ENCODE measurements at places on chromosomes 3 and 15.

- no peak for DNase-seq
Measured at GRCh38 chr3:29871087-29871486, 590.2 kb downstream of the RBMS3 start.

- no peak for DNase-seq
Measured at GRCh38 chr15:83585601-83586335, 68.2 kb upstream of the ADAMTSL3 start.

DNA sequence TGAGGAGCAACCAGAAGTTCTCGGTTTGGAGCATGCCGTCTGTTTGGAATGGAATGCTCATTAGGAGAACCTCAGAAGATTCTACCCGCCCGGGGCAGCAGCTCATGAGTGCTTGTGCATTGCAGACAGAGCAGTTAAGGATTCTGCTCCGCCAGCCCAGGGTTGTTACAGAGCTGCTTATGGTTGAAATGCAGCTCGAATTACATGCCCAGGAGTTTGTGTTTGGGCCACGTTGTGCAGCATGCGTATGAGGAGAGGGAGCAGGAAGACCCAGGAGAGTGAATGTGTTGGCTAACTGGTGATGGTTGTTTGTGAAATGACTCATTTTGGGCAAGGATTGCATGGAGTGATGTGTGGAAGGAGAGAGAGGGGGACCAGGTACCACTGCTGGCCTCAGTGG lies 9.0 kb downstream of the FGD5 start:
- no peak for DNase-seq

DNA sequence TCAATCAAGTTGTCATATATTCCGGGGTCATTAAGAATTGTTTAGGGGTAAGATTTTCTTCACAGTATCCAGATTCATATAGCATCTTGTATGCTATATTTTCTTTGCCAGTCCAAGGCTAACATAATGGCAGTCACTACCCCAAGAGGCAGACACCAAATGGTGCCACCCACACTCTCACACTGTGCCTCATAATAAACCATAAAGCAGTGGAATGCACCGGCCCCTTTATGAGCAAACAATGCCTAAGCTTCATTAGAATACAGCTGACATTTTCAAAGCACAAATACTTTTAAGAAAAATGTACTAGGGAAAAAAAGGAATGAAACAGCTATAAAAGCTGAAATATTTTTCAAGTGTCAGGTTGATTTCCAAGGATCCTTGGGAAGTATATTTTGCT lies 121.6 kb downstream of the TFDP2 start:
- no peak for DNase-seq

DNA sequence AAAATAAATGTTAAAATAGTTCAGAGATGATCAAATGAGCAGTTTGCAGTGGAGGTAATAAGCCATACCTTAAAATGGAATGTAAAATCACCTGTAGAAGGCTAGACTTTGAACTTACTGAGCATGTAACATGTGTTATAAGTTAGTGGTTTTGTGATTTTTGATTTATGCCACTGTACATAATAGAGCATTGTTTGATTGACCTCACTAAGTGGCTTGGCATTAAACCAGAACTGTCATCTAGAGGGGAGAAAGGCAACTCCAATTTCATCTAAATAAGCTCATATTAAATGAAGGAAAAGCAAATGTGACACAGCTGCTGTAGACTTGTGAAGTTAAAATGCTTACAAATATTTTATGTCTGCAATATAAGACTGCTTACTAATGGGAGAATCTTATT lies 387.9 kb downstream of the ZIC1 start:
- no peak for DNase-seq

DNA sequence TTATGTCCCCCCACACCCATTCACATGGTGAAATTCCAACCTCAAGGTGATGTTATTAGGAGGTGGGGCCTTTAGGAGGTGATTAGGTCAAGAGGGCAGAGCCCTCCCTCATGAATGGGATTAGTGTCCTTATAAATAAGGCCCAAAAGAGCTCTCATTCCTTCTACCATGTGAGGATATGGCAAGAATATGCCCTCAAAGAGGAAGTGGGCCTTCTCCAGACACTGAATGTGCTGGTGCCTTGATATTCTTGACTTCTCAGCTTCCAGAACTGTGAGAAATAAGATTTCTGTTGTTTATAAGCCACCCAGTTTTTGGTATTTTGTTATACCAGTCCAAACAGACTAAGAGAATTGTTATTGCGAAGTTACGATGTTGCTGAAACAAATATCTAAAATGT lies 94.4 kb downstream of the ANKRD28 start:
- no peak for DNase-seq

GRCh38 chr3:143600756-143601718 lies 247.2 kb downstream of the SLC9A9 start:
- DNase-seq = no peak

- DNase-seq = no peak
Measured at GRCh38 chr3:142269767-142270166, 44.4 kb upstream of the GK5 start.

DNA sequence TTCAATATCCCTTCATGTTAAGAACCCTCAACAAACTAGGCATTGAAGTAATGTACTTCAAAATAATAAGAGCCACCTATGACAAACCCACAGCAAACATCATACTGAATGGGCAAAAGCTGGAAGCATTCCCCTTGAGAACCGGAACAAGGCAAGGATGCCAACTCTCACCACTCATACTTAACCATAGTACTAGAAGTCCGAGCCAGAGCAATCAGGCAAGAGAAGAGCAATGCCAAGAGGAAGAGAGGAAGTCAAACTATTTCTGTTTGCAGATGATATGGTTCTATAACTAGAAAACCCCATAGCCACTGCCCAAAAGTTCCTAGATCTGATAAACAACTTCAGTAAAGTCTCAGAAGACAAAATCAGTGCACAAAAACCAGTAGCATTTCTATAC lies 161.9 kb downstream of the UBE2E2 start:
- no peak for DNase-seq

DNA sequence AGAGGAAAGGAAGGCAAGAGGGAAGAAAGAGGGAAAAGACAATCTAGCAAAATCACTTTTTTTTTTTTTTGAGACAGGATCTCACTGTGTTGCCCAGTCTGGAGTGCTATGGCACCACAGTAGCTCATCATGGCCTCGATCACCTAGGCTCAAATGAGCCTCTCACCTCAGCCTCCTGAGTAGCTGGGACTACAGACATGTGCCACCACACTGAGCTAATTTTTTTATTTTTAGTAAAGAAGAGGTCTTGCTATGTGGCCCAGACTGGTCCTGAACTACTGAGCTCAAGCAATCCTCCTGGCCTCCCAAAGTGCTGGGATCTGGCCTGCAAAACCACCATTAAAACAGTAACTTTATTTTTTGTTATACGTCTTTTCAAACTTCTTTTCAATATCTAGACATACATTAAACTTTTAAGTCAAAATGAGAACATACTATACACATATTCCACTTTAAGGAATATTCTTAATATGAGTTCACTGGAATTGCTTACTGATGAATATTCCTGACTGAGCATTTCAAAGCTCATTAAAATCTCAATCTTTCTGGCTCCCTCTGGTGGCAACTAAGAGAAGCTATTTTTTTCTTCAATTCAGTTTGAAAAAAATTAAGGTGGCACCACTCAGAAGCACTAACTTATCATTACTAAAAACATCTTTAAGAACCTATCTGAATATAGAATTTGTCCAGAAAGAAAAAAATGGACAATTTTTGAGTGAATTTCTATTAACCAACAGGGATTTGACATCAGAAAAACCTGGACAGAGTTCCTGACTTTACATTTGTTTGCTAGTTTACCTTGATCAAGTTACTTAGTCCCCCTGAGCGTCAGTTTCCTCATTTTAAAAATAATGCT lies 40.9 kb downstream of the UACA start:
- DNase-seq = no peak

- DNase-seq = no peak
Measured at GRCh38 chr15:89398896-89399237, 64.2 kb upstream of the POLG start.

DNA sequence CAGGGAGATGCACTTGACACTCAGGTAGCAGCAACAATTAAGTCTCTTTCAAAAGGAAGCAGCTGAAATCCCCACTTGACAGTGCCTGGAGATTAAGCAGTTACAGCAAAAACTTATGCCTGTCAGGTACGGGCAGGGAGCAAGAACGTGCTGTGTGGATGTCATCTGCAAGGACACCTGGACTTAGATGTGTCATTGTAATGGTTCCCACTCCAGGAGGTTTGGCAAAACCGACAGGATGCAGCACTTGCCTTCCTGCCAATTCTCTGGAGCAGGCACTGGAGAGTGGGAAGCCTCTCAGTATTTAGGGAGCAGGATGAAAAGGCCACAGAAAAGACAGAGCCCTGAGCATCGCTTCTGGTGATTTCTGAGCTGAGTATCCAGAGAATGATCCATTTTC lies 292.4 kb downstream of the PDCD6IP start:
- DNase-seq = no peak

- DNase-seq = no peak
Measured at GRCh38 chr3:144031938-144032337, 60.3 kb downstream of the DIPK2A start.

DNA sequence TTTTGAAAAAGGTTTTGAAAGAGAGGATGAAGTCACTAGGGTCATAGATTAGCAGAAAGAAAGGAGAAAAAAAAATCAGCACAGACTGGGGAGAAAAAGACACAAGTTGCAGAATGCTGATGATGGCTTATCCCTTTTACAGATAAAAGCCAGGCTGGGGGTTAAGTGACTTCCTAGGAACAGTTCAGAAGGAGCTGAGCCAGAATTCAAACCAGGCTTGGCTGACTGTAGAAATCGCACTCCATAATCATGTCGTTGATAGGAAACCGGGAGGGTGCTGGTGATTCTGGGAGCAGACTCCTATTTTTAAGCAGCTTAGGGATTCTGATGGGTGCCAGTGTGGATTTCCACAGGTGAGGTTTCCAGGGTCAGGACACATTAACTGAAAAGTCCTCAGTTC lies 159.5 kb upstream of the BHLHE40 start:
- DNase-seq = no peak

- peak; percentile 23 for DNase-seq
Measured at GRCh38 chr15:74845208-74845568, 2.2 kb upstream of the ULK3 start.

DNA sequence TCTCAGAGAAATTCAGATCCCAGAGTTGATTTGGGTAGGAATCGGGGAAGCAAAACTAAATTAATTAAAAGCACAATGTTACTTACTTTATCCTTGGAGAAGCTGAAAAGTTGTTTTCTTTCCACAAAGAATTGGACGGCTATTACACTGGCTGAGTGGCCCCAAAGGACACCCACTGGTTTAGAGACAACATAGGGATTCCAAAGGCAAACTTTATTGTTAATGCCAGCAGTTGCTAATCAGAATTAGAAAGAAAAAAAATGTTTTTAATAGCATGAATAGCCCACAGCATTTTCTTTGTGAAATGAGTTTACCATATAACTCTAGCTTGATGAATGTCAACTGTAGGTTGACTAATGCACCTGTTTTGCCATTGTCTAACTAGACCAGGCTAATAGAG lies 51.7 kb downstream of the WDR49 start:
- no peak for DNase-seq

DNA sequence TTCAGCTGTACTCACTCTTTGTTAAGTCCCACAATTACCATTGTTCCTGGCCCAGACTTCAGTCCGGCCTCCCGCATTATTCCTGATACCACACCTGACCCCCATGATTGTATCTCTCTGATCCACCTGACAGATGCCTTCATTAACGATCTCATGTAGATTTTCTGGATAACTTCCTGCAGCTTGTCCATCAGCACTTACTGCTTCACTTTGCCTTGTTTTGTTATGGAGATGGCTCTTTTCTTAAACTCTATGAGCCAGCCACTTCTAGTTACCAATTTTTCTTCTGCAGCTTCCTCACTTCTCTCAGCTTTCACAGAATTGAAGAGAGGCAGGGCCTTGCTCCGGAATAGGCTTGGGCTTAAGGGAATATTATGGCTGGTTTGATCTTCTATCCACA lies 1044.2 kb downstream of the PLOD2 start:
- DNase-seq = no peak

DNA sequence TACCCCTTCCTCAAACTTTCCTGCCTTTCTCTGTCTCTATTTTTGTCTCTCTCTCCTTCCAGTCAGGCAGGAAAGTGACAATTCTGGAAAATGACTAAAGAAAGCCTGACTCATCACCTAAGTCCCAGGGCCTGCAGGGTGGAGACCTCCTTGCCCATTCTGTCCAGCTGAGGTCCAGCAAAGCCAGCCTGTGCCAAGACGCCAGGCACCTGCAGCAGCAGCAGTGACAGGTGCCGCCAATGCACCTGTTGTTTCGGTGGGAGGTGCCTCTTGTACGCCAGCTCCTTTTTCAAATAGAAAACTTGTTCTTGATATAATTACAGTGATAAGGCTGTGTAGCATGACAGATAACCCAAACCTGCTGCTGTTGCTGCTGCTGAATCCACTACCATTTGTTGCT lies 501.3 kb downstream of the NTRK3 start:
- no peak for DNase-seq

GRCh38 chr3:187880441-187880840 lies 135.2 kb upstream of the BCL6 start:
- no peak for DNase-seq

DNA sequence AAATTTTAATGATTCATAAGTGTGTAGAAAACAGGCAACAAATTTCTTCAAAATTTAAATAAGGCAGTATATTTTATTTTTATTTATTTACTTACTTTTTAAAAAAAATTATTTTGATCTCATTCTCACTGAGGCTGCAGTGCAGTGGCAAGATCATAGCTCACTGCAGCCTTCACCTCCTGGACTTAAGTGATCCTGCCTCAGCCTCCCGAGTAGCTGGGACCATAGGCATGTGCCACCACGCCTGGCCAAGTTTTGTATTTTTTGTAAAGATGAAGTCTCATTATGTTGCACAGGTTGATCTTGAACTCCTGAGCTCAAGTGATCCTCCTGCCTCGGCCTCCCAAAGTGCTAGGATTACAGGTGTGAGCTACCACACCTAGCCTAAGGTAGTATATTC lies 61.2 kb upstream of the XRN1 start:
- DNase-seq = no peak
